Epithelial cell of esophagus (primary cell): ENCODE measurements at places on chromosomes 16 and 17.

DNA sequence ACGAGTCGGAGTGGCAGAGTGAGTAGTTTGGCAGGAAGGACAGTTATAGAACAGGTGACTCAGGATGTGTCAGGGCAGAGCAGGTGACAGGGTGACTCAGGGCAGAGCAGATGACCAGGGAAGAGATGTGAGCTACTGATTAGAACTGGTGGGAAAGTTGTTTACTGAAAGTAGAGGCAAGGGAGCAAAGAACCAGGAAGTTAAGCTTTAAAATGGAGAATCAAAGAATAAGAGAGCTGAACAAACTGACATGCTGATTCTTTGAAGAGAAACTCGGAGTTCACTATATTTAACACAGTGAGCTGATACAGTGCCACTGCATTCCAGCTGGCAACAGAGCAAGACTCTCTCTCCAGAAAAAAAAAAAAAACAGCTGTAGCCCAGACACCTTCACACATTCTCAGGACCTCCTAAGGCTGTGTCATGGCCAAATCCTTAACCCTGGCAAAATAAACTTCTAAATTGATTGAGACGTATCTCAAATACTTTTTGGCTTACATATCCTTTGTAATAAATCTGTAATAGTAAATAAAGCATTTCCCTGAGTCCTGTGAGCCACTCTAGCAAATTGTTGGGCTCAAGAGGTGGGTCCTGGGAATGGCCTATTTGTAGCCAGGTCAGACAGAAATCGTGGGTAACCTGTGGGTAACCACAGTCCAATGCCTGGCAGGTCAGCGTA lies 12.3 kb upstream of the UBE2I start:
- peak; percentile 92 for DNase-seq

DNA sequence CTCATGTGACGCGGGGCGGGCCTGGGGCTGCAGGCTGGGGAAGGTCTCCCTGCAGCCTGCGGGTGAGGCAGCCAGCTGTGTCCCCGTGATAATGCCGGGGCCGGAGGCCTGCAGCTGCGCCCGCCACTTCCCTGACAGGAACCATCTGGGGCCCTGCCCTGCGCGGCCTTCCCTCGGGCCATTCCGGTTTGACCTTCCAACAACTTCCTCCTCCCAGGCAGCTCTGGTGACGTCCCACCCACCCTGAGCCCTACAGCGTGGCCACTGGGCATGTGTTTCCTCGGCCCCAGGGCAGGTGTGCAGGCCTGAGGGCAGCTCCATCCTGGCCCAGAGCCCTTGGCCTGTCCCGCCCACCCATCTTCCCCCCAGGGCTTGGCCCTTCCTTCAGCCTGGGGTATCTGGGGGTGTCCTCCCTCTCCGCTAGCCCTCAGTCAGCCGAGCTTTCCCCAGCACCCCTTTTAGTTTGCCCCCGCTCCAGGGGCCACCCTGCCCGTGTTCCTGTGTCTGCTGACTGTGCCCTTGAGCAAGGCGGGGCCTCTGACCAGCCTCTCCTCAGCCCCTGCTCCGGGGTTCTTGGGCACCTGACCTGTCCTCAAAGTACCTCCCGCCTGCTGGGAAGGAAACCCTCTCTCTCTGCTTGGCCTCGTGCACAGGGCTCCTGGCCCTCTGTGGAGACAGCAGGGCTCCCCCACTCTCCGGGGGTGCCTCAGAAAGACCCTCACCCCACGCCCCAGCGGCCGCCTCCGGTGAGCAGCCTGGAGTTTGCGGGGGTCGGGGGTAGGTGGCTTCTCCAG lies at the start of gene CBFA2T3:
Gene CBFA2T3, minus strand, starts transcription at position 190 of the 794 bp plus-strand sequence. CDS start 400 bp downstream, outside the sequence.
- no peak for DNase-seq

DNA sequence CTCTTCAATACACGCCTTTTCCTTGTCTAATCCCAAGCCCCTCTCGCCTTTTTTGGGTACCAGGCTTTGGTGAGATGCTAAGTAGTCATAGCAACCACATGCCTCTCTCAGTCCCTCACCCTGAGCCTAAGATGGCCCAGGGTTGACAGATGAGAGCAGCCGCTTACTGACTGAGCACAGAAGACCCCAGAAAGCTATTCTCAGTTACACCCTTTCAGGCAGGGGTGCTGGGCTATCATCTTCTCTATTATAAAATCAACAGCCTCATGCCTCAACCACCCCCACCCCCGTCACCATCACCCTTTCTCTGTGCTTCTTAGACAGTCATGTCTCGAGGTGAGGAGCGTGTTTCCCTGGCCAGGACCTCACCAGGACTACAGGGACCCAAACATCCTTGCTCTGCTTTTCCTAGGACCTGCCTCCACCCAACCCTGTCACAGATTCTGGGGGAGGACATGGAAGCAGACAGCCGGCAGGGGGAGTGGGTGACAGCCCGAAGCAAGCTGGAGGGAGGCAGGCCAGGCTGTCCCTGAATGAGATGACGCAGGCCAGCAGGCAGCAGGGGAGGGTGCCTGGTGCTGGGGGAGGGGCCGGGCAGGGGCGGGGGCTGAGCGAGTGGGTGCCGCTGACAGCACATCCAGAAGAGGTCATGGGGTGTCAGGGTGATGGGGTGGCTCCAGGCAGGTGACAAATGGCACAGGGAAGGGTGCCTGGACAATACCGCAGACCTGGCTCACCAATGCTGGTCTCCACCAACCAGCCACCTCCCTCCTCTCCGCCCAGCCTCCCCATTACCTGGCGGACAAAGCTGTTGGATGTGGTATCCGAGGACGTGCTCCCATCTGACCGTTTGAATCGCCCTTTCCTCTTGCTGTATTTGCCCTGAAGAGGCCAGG lies 3.1 kb downstream of the CACNB1 start:
- no peak for DNase-seq

GRCh38 chr16:76210157-76210556 lies 67.0 kb upstream of the CNTNAP4 start:
- no peak for DNase-seq
